ENCODE measurements at places on chromosomes 2 and 18.

GRCh38 chr2:191297033-191297432, 51.8 kb downstream of the MYO1B start:
- DNase-seq: no peak

- DNase-seq: no peak
Measured at GRCh38 chr2:15494877-15495276, 66.3 kb downstream of the NBAS start.

- no peak for DNase-seq
Measured at GRCh38 chr2:233017947-233018346, 4.9 kb upstream of the NGEF start.

DNA sequence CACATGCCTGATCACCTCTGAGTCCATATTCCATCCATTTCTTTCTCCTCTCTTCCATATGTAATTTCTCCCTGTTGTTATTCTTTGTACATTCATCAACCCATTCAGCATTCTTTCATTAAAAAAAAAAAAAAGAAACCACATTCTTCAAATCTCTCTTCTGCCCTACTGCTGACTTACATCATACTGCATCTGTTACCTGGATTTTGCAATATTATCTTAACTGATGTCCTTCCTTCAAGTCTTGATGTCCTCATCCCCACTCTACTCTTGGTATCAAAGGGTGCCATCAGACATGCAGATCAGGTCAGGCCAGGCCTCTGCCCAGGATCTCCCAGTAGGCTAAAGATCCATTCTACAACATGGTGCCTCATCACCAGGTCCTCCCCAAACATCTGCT, 90.6 kb downstream of the SGPP2 start:
- DNase-seq: no peak

DNA sequence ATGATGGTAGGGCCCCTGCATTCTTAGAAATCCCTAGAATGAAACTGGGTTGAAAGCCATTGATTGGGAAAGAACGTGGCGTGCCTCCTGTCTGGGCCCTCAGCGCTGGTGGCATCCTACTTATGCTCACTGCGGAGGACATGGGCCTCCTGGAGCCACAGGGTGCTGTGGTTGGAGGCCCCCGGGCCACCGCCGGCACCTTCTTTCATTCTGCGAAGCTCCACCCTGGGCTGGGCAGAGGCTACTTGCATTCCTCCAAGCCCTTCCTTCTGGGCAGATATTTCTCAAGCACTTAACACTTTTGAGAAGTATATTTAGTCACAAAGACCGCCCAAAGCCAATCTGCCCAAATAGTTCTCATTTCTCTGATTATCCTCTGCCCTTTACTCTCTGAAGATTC, 311.9 kb downstream of the MYCN start:
- no peak for DNase-seq

- DNase-seq: no peak
Measured at GRCh38 chr2:198905881-198906612, 551.7 kb downstream of the SATB2 start.

GRCh38 chr2:55054106-55054875, 4.0 kb upstream of the RTN4 start:
- DNase-seq: no peak

All from activated T-cell treated with anti-CD3 and anti-CD28 coated beads, Interleukin-2, amount 50 U/mL, for 48 hours (primary cell).